ENCODE measurements at places on chromosomes 2 and 18.

DNA sequence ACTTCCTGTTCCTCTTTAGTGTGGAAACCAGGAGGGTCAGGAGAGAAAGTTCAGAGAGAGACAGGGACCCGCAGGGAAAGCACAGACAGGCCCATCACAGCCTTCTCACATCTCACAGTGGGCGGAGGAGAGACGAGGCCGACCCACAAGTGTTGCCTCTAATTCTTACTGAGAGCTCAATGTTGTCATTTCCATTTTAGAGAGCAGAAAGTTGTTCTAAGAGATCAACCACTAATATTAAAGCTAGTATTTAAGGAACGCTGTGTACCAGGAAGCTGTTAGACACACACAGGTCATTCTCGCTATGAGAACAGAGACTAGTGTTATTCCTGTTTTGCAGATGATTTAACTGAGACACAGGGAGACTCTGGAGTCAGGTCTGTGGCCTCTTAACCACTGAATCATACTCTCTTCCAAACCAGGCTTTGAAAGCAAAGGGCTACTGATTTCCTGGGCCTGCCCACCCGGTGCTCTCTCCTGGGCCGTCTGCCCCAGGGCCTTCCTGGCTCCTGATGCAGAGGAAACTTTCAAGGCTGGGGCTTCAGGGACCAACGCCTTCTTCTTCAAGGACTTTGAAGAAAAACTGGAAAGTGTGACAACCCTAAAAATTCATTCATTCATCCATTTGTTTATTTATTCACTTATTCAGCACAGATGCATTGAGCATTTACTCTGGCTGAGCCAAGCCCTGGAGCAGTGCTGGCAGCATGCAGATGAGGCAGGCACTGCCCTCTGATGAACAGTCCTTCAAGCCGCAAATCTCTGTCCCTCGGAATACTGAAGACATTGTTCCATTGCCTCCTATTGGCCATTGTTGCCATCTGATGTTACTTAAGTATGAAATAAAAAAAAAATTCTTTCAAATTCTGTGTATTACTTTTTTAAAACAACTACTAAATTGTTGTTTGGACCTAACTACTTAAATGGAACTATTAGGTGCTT is 37.2 kb upstream of the BIN1 start:
- no peak for DNase-seq

DNA sequence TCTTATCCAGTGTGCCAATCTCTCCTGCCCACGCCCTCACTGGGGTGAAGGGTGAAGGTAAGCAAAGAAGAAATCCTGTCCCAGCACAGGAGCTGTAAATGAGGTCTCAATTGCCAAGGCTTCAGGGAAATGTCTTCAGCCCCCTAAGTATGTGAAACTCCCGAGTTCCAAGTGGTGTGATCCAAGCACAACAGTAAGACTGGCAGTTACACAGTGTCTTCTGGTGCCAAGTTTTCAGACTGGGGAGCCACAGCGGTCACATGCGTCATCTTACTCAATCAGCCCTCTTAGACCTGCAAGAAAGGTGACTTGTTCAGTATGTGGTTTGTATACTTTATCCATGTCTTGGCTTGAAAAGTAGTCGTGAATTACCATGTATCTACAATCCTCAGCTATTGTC is 55.0 kb upstream of the SPRED2 start:
- DNase-seq: no peak

- no peak for DNase-seq
Observed at GRCh38 chr2:174573621-174574081, 24.0 kb downstream of the WIPF1 start.

DNA sequence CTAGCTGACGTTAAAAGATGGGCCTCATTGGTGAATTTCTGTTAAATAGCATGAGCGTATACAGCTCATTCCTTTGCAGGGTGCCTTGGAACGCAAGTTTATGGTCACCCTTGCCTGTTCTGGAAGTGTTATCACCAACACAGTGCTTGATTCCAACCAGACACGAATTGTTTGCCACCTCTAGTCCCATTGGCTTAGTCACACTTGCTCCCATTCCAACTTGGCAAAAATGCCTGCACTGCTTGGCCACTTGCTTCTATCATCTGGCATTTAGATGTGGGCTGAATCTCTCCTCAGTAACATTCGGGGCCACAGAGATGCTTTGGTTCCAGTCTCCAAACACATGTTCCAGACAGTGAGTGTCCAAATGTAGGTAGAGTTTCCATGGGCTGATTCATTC is 27.5 kb upstream of the ACVR1 start:
- no peak for DNase-seq

DNA sequence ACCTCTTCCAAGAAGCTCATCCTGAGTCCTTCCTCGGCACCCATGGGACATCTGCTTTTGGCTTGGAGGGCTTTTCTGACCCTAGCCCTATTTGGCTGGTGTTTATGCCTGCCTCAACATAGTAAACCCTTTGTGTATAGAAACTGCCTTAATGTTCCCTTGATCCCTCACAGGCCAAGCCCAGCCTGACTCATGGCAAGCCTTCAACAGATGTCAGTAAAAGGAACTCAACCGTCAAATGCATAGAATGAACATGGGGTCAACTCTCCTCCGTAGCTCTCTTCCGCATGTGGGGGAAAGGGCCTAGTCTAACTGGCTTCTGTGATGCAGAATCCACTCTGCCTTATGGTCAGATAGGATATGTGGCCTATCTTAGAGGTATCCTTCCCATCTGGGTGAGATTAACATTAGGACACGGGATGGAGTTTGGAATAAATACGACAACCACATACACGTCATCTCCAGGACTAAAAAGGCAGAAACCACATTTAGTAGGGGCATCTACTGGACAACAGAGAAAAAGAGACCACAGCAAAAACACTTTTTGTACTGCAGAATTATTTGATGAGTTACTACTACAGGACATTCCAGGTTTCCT is 2.5 kb upstream of the NPAS2 start:
- no peak for DNase-seq

DNA sequence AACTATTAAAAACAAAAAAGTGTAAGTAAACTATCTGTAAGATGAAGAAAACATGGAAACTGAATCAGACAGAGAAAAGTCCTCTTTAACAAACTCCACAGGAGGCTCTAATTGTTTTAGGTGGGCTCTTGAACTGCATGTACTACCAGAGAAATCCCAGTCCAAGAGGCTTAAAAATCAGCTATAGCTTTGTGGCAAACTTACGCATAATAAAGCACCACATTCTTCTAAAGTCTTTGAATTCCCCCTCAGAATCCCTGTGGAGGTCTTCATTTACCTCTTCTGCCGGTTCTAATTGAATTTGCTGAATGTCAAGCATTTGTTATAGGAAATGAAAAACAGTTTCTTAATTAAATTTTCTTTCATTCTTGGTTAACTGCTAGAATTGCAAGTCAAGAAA is 40.8 kb downstream of the CHN1 start:
- DNase-seq: no peak

DNA sequence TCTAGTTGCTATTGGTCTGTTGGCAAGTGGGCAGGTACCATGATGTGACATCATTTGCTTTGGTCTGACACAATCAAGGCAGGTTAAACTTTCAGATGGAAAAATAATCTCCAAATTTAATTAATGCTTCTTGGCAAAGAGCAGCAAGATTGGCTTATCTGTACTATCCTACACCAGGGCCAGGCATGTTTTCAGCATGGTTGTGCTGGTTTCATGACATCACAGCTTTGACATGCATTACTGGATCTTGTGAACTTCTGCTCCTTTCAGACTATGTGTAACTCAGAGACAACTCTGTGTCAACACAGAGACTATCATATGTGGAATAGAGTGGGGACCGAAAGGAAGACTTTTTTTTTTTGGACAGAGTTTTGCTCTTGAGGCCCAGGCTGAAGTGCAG is 520.5 kb downstream of the TDRD15 start:
- DNase-seq: no peak

- DNase-seq: no peak
Observed at GRCh38 chr18:58937887-58938267, 73.2 kb downstream of the ZNF532 start.
